ENCODE measurements at places on chromosomes 3 and 15. TPM values are rescaled to one million over a fixed set of nuclear protein-coding genes. Genes with fewer than 3 reads are reported as not detected.

LRRN1 gene
- 26.6 TPM for total RNA-seq

FHIT gene
- total RNA-seq = 5.1 TPM

AHSG gene
- 0.75 TPM for total RNA-seq

CLCN2 gene
- total RNA-seq = 3.5 TPM

SPINT1 gene
- 0.40 TPM for total RNA-seq

GPR156 gene
- total RNA-seq = 2.1 TPM

DNA sequence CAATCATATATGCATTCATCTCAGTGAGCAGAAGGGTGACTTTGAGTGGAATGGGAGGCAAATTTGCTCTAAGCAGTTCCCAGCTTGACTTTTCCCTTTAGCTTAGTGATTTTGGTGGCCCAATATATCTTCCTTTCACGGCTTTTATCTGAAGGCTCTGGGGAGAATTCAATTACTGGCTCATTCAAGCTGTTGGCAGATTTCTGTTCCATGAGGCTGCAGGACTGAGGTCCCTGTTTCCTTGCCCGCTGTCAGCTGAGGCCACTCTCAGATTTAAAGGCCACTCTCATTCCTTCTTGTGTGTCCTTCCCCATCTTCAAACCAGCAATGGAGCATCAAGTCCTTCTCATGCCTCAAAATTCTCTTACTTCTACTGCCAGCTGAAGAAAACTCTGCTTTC, 170.4 kb upstream of the ATP10A start:
- DNase-seq = no peak
- no peak overlapping the region for H3K4me3 ChIP-seq
- no peaks in the 10 kb centered on the region for H3K27me3 ChIP-seq
- H3K36me3 ChIP-seq = no peaks in the 10 kb centered on the region
- H3K27ac ChIP-seq = no peak overlapping the region
- no peaks in the 10 kb centered on the region for H3K4me1 ChIP-seq

GRCh38 chr15:41476416-41477048, 17.1 kb upstream of the ITPKA start:
- peaks cover 77% of the 10 kb centered on the region for H3K36me3 ChIP-seq
- no peak overlapping the region for H3K4me3 ChIP-seq
- no peaks in the 10 kb centered on the region for H3K27me3 ChIP-seq
- DNase-seq = no peak
- no peak overlapping the region for H3K27ac ChIP-seq

DNA sequence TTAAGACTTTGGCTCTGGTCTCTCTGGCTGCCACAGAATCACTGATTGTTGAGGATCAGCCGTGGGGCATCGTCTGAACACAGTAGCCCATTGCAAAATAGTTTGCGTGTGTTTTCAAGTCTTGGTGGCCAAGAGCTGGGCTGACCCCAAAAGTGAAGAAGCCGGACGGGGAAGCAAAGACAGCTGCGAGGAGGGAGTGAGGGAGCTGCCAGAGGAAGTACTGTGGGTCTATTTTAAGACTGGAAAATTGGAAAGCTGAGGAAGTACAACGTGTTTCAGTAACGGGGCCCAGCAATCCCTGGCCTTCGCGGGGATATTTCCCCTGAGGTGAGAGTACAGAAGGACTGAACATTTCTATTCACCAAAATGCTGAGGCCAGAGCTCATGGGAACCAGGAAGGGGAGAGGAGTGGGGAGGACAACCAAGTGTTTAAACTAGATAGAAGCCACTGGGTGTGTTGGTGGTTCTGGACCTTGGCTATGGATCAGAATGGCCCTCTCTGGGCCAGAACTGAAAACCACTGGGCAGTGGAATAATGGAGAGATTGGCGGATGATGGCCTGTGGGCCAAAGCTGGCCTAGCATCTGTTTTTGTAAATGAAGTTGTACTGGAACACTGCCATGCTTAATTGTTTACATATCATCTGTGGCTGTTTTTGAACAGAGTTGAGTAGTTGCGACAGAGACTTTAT, 34.1 kb upstream of the LIMD1 start:
- H3K27me3 ChIP-seq = no peaks in the 10 kb centered on the region
- peak; percentile 98 for DNase-seq
- H3K4me1 ChIP-seq = peaks cover 44% of the 10 kb centered on the region

GRCh38 chr3:35200056-35200455, 439.3 kb upstream of the ARPP21 start:
- peak; percentile 17 for DNase-seq
- H3K27me3 ChIP-seq = no peaks in the 10 kb centered on the region
- H3K4me3 ChIP-seq = no peak overlapping the region
- H3K27ac ChIP-seq = no peak overlapping the region
- no peaks in the 10 kb centered on the region for H3K36me3 ChIP-seq

DNA sequence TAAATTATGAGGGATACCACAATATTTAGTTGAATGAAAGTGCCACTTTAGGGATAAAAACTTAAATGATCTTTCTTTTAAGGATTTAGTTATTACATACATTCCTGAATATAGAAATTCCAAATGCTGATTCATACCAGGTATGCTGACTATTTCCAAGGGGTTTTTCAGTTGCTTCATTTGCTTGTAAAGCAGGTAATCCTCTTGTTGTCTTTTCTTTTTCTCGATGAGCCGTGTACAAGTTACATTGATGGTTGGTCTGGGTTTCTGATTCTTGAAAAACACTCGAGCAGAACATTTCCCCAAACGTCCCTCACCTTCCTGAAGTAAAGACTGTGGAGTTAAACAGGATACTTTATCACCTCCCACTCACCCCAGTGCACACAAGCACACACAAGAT, 21.7 kb downstream of the RARRES1 start:
- no peaks in the 10 kb centered on the region for H3K4me1 ChIP-seq
- no peak overlapping the region for H3K4me3 ChIP-seq
- DNase-seq = no peak

GRCh38 chr15:72445426-72445825, 28.7 kb upstream of the ARIH1 start:
- DNase-seq = no peak
- H3K4me3 ChIP-seq = no peak overlapping the region
- H3K4me1 ChIP-seq = no peaks in the 10 kb centered on the region
- no peaks in the 10 kb centered on the region for H3K27me3 ChIP-seq

- no peak overlapping the region for H3K27ac ChIP-seq
- H3K4me3 ChIP-seq = no peak overlapping the region
- H3K27me3 ChIP-seq = no peaks in the 10 kb centered on the region
- no peaks in the 10 kb centered on the region for H3K4me1 ChIP-seq
- peak; percentile 31 for DNase-seq
- no peaks in the 10 kb centered on the region for H3K36me3 ChIP-seq
Measured at GRCh38 chr3:174397848-174398247, 461.3 kb upstream of the NAALADL2 start.

DNA sequence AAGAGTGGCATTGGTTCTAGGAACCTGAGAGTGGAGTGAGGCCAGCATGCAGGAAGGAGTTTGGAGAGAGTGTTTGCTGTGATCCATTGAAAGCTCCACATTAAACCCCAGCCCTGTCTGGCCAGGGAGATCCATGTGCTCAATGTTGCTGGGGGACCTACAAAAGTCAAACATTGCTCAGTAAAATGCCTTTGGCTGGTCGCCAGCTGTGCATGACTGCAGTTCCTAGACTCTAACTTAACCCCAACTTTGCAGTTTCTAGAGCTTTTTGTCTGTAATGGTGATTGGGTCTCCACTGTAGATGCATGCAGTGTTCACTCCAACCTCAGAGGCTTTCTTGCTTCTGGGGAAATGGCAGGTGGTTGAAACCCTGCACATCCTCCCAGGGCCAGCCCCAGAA, 99.7 kb upstream of the ABHD17C start:
- H3K27me3 ChIP-seq = no peaks in the 10 kb centered on the region
- no peaks in the 10 kb centered on the region for H3K4me1 ChIP-seq
- H3K4me3 ChIP-seq = no peak overlapping the region
- no peak overlapping the region for H3K27ac ChIP-seq
- peaks cover 3% of the 10 kb centered on the region for H3K36me3 ChIP-seq

All from muscle of leg (tissue), 16 donors.